ENCODE measurements at places on chromosomes 7 and 10.

DNA sequence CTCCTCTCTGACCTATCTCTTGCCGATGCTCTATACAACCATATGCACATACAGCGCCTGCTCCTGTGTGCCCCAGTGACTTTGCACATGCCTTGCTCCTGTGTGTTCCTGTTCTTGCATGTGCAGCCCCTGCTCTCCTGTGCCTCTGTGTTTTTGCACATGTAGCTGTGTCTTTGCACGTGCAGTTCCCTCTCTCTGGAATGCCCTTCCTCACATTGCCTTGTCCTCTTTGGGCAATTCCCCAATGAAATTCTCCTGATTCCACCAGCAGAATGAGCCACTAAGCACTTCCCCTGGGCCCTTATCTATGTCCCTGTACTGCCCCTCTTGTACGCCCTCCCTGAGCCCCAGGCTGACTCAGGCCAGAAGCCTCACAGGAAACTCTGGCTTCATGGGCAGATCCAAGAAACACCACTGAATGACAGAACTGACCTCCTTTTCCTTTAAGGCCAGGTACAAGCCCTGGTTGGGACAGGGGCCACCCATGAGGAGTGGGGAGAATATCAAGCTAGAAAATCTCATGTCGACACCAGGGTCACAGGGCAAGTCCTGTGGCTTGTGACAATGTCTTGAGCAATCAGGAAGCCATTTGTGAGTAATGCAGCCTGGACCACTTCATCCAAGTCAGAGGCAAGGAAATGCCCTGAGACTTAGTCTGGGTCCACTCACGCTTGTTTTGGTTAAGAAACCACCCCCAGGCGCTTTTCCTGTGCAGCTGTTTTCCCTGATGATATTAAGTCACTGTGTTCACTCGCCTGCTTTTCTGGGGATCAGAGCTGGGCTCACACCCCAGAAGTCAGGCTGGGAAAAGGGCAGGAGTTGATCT lies 1.9 kb upstream of the ARHGAP22 start:
- no peak for DNase-seq

GRCh38 chr7:37208528-37208927 lies 240.1 kb downstream of the ELMO1 start:
- DNase-seq: peak; percentile 38

- DNase-seq: no peak
Observed at GRCh38 chr7:26675143-26675887, 189.1 kb downstream of the SKAP2 start.

- DNase-seq: no peak
Observed at GRCh38 chr10:116888380-116889055, 39.2 kb downstream of the ENO4 start.

DNA sequence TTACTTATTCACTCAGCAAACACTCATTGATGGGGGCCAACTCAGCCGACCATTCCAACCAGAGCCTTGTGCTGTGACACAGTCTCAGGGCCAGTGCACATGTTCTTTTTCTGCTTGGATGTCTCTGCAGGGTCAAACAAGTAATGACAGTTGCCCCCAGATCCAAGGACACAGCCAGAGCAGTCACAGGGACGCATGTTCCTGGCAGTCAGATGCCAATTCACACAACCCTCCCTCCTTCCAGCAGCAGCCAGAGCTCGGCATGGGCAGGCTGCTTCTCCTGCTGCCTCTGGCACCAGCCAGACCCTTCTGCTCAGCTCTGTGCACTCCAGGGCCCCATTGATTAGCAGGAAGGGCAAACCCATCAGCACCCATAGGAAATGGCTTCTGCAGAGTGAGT lies 20.3 kb downstream of the DRGX start:
- DNase-seq: no peak

DNA sequence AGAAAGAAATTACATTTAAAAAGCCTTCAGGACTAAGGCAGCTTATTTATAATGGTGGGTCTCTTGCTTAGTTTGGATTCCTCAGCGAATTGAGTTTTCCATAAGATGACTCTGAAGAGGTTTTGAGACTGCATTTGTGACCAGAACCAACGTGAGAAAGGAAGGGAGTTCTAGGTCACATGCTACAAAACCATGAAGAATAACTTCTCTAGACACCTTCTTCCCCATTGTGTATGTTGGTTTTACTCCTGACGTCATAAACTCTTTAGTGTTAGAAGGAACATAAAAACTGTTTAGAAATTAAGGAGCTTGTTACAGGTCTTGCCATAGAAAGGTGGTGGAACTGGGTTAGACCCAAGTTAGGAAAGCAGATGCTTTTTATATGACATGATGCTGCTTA lies 11.1 kb downstream of the PTPN12 start:
- no peak for DNase-seq

- no peak for DNase-seq
Observed at GRCh38 chr7:129279757-129280156, 54.9 kb downstream of the AHCYL2 start.

GRCh38 chr7:137583172-137583571 lies 239.6 kb upstream of the PTN start:
- no peak for DNase-seq

GRCh38 chr7:12570534-12571461 lies at the start of gene SCIN:
Gene SCIN (plus strand): TSS chr7:12570720. CDS start chr7:12570787, 67 bp downstream.
- DNase-seq: no peak

DNA sequence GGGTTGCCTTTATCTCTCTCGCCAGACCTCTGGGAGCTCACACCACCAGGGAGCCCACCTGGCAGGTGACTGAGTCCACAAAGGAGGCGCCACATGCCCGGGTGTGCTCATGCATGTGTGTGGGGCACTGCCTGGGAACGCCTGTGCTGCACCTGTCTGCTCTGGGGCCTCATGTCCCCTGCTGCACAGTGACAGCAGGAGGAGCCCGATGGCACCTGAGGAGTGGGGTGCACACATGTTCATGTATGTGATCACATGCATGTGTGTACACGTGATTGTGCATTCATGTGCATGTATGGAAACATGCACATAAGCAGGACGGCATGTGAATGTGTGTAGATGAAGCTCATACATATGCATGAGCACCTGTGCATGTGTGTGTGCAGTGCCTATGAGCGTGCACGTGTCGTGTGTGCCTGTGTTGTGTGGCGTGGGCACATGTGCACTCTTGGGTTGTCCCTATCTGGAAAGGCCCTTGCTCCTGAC lies 22.0 kb downstream of the YKT6 start:
- no peak for DNase-seq

- no peak for DNase-seq
Observed at GRCh38 chr7:17446340-17446739, 147.9 kb downstream of the AHR start.

GRCh38 chr7:74554178-74554577 lies 100.5 kb downstream of the GTF2IRD1 start:
- DNase-seq: no peak

- DNase-seq: no peak
Observed at GRCh38 chr7:130151591-130152492, 53.4 kb downstream of the TMEM209 start.

- DNase-seq: no peak
Observed at GRCh38 chr10:133277277-133277992, 767 bp upstream of the ADAM8 start.

- no peak for DNase-seq
Observed at GRCh38 chr7:94687076-94687475, 31.1 kb upstream of the SGCE start.

GRCh38 chr7:44853391-44853790 lies 5.5 kb upstream of the H2AZ2 start:
- no peak for DNase-seq

GRCh38 chr7:107501593-107501992 lies 31.7 kb downstream of the GPR22 start:
- no peak for DNase-seq

GRCh38 chr10:104472957-104473745 lies 119.5 kb downstream of the CFAP58 start:
- DNase-seq: no peak

- DNase-seq: no peak
Observed at GRCh38 chr10:78746155-78746763, 322.5 kb upstream of the ZMIZ1 start.

- no peak for DNase-seq
Observed at GRCh38 chr10:117541909-117542705, 439 bp upstream of the EMX2 start.

- DNase-seq: no peak
Observed at GRCh38 chr7:46385662-46386309, 464.7 kb upstream of the IGFBP3 start.

GRCh38 chr7:110484356-110484755 lies 606.6 kb upstream of the LRRN3 start:
- DNase-seq: no peak

- no peak for DNase-seq
Observed at GRCh38 chr7:156019776-156020565, 207.7 kb upstream of the SHH start.

- DNase-seq: no peak
Observed at GRCh38 chr7:133836666-133837065, 290.5 kb upstream of the LRGUK start.

- DNase-seq: no peak
Observed at GRCh38 chr7:112381311-112382091, 68.8 kb upstream of the IFRD1 start.

DNA sequence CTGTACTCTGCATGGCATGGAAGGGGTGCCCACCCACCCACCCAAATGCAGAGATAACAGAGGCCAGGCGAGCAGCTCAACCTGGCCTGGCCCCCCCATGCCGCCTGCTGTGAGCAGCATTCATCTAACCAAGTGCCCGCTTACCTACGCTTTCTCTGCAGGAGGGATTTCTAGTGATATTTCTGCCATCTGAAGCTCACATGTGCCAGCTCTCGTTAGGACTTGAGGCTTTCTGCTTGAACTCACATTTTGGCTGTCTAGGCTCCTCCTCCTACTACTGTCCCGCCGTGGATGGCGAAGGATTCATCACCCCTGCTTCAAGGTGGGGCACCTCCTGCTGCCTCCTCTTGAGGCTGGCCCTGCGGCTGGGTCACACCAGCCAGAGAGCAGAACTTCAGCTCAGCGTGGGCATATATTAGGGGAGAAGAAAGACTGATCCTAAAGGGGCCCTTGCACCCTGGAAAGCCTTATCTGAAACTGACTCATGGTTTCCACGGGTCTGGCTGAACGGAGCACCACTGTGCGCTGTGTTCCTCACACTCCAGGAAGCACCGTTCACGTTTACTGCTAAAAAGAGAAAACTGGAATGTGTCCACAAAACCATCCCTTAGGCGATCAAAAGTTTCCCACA lies 45.5 kb downstream of the CTBP2 start:
- DNase-seq: no peak

- DNase-seq: no peak
Observed at GRCh38 chr10:4843525-4844180, 17.6 kb downstream of the AKR1E2 start.

GRCh38 chr7:93239824-93240223 lies 7.7 kb downstream of the VPS50 start:
- DNase-seq: no peak

DNA sequence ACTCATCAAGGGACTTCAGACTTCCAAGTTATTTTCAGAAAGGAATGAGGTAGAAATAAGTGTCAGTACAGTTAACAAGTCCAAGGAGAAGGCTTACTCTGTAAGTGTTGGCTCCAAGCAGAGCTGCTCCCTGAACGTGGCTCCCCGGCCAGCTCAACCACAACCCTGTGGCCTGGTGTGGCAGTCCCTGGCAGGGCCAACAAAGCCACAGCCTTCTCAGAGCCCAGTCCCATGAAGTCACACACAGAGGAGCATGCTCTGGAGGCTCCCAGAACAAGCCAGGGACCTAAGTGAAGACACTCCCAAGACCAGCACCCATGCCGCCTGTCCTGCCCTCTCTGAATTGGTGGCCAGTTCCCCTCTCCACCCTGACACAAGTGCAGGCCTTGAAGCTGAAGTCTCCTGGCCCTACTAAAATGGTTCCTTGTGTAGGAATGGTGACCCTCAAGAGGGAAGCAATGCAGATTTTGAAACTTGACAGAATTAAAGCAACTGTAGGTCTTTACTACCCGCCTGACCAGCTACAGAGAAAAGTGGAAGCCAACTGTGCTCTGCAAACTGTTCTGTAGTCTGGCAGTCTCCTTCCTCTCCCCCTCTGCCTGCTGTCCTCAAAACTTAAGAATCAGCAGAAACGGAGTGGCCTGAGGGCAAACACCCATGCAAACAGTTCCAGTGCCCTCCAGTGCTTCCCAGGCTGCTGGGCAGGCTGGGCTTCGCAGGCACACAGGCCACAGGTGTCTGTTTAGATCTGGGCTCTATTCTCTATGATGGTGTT lies 51.1 kb downstream of the NOD1 start:
- DNase-seq: no peak

DNA sequence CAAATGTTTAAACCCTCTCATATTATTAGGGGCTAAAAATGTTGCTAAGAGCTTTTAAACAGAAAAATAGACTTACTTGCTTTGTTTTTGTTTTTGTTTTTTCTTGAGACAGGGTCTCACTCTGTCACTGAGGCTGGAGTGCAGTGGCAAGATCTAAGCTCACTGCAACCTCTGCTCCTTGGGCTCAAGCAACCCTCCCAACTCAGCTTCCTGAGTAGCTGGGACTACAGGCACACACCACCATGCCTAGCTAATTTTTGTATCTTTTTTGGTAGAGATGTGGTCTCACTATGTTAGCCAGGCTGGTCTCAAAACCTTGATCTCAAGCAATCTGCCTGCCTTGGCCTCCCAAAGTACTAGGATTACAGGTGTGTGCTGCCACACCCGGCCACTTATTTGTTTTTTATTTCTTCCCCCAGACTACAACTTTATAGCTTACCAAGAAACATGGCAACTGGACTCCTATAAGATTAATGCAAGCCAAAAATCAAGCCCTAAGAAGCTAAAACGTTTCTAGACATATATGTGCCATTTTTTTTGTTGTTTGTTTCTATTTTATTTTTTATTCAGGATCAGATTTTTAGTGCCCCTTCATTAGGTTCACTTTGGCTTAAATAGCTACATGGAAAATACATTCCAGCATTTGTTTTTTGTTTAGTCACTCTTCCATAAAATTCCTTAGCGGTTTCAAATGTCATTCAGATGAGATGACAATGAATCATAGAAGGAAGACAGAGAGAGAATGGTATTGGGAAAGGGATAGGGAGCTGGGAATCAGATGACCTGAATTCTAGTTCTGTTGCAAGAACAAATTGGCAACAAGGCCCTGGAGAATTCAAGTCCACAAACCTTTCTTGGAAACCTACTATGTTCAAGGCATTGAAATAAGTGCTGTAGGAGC lies 163.4 kb upstream of the MKLN1 start:
- DNase-seq: no peak

GRCh38 chr10:36421992-36422391 lies 703.4 kb upstream of the ANKRD30A start:
- no peak for DNase-seq

- DNase-seq: no peak
Observed at GRCh38 chr10:78319841-78320240, 286.2 kb downstream of the RPS24 start.
